ENCODE measurements at places on chromosomes 7 and 10.

DNA sequence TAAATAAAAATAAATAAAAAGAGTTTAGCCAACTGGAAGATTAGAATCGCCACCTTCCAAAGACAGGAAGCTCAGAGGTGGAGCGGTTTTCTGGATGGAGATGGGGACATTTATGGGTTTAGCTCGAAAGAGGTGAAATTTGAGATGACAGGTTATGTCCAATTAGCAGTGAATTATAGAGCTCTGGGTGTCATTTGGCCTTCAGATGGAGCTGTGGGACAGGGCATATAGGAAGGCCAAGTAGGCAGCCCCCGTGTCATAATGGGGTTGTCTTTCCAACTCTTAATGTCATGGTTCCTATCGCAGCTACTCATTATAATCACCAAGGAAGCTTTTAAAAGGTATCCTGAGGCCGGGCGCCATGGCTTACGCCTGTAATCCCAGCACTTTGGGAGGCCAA lies 21.0 kb upstream of the EEPD1 start:
- DNase-seq = no peak

DNA sequence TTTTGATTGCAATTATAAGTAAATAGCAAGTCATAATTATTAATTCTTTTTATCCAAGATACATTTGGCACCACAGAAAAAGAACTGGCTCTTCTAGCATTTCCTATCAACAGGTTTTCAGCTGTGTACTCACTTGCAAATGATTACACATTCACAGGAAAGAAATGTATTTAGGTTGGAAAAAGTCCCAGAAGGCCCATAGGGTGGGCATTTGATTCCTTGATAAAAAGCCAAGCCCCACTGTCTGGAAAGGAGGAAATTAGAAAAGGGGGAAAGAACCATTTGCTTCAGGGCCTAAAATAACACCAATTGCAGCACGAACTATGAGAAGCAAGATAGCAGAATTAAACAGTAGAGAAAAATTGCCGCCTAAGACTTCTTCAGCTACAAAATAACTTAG lies 80.8 kb upstream of the COL1A2 start:
- peak; percentile 53 for DNase-seq

- no peak for DNase-seq
These were observed 190.3 kb downstream of the DNAJB6 start for GRCh38 chr7:157526913-157527634.

DNA sequence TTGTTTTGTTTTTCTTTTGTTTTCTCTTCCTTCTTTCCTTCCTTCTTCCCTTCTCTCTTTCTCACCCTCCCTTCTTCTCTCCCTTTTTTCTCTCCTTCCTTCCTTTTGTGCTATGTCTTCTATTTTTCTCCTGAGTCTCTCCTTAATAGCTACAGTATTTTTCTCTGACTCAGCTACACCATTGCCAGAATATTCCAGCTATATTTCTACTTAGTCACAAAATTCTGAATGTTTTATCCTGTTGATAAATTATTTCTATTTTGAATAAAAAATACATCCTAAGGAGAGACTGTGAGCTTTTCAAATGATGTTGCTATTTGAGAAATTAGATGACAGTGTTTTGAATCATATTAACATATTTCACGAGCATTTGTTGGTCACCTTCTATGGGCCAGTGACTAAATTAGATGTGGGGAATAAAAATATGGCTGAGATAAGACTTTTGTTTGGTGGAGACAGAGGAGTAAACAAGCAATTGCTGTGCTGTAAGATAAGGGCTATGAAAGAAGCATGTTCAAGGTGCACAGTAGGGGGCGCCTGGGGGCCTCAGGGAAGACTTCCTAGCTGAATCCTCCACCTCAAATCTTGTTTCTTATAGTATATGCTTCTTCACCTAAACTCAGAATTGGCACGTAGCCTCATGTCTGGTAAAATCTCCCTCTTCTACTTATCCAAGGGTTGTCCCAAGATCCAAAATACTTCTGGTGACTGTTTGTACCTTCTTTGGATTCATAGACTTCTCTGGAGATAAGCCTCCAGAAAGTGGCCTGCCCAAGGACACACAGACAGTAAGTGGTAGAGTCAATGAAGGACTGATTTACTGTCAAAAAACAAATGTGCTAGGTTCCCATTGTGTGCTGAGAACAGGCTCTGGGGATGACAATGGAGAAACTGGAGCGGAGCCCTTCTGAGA lies 115.5 kb upstream of the CREB5 start:
- peak; percentile 42 for DNase-seq

DNA sequence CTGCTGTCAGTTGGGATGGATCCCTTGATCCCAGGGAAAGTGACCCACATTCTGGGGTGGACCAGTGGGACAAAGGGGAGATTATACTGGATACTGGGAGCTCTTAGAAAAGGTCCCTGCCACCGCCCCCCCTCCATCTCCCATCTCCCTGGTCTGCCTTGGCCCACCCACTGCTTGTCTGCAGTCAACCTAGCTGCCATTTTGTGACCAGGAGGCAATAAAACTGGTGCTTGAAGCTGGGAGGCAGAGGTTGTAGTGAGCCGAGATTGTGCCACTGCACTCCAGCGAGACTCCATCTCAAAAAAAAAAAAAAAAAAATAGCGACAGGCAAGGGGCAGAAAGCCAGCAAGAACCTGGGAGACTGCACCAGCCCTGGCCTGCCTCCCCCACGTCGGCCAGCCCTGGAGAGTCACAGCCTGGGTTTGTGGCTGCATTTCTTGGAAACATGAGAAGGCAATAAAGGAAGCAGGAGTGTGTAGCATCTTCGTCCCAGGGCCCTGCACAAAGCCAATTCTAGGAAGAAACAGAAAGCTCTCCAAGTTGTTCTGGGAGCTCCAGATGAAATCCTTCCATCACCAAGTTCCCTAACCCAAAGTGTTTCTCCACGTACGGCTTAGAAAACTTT lies 4.7 kb upstream of the ARPC1B start:
- no peak for DNase-seq

- DNase-seq = no peak
These were observed 26.0 kb downstream of the CYP3A5 start for GRCh38 chr7:99653754-99654153.

- DNase-seq = no peak
These were observed 47.6 kb upstream of the TMEM72 start for GRCh38 chr10:44863344-44864047.

DNA sequence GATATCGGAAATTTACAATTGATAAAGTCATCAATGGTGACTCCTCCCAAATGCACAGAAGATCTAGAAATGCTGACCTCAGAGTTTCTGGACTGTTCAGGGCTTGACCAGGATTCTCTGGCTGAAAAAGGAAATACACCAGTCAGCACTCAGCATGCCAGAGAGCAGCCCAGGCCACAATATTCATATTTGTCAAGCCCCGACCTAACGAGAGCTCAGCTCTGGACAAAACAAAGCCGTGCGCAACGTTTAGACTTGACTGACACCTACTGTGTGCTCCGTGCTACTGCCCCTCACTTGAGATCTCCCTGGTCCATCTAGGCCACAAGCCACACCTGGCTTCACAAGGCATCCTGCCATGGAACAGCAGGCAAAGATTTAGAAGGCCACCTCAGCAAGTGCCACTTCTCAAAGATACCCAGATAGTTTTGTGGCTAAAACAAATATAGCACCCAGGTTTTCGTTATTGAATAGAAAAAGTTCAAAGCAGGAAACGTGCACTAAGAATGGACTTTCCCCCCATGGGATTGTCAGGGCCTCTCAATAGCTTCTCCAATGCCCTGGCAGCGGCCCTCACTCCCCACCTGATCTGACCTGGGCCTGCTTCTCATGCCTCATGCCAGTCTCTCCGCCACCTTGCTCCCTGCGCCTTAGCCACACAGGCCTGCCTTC lies 218.3 kb downstream of the FAM107B start:
- no peak for DNase-seq
